Cardiac septum (tissue), 1 donor: ENCODE measurements at places on chromosomes 6 and 20.

DNA sequence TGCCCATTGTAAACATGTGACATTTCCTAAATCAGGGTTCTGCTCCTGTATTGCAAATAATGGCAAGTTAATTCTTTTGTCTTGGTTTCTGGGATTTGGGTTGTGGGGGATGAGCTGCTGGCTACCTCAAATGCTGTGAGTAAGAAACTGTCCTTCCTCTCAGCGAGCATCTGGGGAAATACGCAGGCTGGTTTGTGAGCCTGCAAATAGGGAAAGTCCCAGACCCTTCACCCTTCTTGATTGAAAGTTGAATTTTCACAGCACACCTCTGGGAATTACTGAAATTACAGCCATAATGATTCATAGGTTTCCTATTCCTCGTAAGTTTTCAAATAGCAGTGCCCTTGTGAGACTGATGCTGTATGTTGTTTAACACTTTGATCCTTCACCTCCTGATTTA, 138.1 kb downstream of the TBXT start:
- DNase-seq = no peak

GRCh38 chr6:79687759-79688158, 56.6 kb downstream of the SH3BGRL2 start:
- no peak for DNase-seq

DNA sequence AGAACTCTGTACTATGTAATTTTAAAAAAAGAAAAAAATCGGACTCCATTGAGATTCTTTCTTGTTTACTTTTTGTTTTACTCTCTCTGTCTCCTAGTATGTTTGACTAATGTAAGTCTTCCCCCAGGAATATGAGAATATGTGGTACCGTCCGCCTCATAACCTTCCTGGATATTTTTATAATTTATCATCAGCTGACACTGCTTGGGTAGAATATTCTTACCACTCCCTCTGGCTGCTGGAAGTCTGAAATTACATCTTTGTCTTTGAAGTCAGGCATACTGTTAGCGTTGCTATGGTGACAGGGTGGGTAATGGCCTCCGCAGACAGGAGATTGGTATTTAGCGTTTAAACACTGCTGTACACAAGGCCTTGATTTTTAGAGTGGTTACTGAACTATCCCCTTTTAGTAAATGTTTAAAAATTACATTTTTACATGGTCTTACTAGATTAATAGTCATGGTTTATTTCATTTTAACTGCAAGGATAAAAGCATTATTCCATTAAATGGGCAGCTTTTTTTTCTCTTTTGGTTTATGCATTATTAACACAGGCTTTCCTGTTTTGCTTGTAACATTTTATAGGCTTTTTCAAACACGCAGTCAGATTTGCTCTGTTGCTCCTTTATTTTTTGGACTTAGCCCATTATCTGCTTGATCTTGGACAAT, 176.4 kb downstream of the ARID1B start:
- no peak for DNase-seq

DNA sequence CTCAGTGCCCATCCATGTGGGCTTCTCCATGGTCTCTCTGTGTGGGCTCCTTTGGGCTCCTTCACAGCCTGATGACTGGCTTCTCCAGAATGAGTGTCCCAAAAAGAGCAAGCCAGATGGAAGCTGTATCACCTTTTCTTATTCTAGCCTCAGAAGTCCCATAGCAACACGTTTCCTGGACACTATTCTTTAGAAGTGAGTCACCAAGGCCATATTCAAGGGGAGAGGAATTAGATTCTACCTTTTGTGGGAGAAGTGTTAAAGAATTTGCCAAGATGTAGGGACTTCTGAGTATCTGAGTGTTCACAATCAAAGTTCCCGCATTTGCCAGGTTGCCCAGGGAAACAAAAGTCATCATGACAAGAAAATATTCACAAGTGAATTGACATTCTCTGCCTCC, 20.7 kb upstream of the TBC1D22B start:
- no peak for DNase-seq

DNA sequence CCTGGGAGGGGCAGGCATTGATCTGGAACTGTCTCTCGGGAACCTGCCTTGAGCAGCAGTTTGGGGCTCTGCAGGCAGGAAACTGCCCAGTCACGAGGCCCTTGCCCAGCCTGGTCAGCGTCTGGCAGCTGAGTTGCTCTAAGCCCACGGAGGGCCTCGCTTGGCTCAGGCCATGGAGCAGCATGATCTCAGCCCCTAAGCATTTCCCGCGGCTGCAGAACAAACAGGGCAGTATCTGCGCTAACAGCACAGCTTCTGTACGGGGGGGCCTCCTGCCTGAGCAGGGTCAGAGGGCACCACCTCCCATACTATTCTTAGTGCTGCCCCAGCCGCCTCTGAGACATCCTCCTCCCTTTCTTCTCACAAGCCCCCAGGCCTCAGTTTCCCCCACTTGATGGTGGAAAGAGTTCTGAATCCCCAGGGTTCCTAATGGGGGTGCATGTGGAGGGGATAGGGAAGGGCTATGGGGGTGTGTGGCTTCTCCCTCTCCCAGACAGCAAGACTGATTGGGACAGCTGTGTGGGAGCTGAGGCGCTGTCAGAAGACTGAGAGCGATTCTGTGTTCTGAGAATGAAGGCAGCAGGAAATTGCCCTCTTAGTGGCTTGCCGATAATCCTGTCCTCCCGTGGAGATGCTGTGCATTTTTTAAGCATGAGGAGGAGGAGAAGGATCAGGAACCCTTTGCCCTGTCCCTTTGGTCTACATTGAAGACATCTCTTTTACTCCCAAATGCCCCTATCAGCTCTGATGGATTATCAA, 46.4 kb downstream of the MOCS1 start:
- DNase-seq = peak; percentile 93

- DNase-seq = peak; percentile 56
Observed at GRCh38 chr20:64110411-64111068, 3.2 kb upstream of the NPBWR2 start.

DNA sequence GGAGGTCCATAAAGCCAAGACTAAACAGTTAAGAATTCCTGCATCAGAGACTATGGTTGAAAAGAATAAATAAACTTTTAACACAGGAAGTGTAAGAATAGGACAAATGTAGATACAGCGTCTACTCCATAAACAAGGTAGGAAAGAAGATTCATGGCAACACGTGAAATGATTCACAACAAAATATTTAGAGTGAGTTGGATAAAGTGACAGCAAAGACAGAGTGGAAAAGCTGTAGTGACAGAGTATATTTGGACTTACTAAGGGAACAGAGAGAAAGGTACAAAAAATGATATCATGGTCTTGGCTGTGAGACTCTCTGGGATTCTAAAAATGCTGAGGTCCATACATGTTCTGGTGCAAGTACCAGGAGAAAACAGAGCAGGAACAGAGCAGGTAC, 21.9 kb upstream of the KIAA0408 start:
- no peak for DNase-seq

DNA sequence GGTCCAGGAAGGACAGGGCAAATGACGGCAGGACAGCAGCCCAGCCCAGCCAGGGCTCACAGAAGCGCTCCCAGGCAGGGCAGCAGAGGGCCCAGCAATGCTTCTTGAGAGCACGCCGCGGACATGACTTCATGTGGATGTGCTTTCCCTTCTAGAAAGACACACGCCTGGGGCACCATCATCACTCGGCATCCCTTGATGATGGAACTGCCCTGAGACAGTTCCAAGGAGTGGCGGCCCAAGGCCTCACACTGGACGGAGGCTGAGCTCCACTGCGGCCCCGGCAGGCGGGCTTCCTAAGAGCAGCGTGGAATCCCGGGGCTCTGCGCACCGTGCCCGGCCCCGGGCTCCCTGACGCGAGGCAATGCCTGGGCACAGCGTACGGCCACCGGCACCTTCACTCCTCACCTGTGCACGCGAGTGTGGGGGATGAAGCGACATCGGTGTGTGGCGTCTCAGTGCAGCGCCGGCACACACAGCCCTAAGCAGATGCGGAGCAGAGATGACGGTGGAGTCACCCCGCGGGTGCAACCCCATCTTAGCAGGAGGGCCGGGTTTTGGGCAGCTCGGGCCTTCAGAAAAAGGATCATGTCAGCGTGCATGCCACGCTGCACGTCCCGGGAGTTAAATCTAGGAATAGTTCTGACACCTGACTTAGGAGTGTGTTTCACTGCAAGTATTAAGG, 86.6 kb downstream of the THBS2 start:
- no peak for DNase-seq

DNA sequence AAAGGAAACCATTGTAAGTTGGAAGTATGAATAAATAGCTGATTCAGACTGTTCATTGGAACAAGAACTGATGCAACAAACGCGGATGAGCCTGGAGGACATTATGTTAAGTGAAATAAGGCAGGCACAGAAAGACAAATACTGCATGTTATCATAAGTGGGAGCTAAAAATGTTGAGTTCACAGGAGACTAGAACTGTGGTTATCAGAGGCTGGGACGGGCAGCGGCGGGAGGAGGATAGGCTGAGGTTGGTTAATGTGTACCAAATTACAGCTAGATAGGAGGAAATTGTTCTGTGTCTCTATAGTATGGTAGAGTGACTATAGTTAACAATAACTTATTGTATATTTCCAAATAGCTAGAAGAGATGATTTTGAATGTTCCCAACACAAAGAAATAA, 40.8 kb downstream of the FAM229B start:
- no peak for DNase-seq

- peak; percentile 79 for DNase-seq
Observed at GRCh38 chr6:36848658-36849441, 9.6 kb upstream of the CPNE5 start.

DNA sequence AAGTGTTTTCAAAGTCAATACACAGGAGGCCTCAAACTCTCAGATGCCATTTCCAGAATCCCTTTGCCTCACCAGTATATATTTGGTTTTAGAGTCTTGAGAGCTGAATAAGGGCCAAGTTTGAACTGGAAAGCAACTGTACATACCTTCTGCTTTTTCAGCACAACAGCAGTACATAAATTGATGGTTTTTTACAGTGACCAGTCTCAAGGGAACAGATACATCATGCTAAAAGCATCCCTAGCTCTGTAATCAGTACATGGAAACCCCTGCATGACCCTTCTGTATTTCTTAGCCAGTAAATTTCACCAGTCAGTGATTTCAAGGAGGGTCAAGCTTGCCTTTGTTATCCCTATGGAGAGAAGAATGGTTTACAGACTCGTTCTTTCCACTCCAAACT, 40.6 kb upstream of the ECHDC1 start:
- no peak for DNase-seq

- DNase-seq = no peak
Observed at GRCh38 chr6:106557837-106558236, 71.5 kb downstream of the RTN4IP1 start.

- no peak for DNase-seq
Observed at GRCh38 chr20:44967207-44967807, 995 bp downstream of the STK4 start.

DNA sequence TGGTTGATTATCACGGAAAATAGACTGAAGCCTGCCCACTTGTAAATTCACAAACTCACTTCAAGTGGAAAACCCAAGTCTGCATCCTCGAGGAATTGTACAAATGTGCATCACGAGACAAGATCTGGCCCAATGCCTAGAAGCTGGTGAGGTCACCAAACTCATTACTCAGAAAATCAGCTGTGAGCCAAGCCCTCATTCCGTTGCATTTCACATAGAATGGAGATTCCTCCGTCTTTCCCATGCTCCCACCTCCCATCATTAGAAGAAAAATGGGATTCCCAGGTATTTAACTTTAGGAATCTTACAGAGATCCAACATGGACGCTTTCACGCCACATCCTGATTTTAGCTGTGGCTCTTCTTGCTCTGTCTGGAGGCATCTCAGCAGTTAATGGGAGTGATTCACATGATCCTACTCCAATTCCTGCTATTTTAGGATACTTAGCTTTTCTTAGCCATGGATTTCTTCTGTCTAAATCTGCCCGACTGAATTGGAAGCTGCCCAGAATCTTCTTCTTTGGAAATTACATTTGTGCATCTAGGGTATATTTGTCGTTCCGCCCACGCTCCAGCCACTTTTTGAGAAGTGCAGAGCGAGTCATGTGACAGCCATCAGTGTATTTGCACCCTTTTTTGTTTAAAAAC, 68.7 kb upstream of the STMND1 start:
- no peak for DNase-seq

- DNase-seq = no peak
Observed at GRCh38 chr6:122207794-122208193, 191.7 kb upstream of the HSF2 start.

DNA sequence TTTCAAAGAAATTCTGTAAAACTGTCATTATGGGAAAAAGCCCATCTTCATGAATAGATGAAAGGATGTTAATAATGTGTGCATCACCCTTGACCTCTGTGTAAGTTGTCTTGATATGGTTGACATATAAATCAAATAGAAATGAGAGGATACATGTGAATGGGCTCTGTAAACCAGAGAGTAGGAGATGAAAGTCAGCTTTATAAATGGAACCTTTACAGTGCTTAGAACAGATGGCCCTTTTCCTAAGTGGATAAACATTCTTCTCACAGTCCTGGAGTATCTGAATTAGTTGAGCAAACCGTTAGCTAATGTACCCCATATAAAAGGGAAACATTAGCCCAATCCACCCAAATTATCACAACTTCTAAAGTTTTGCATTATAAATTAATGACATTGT, 57.5 kb downstream of the MYLK4 start:
- no peak for DNase-seq

DNA sequence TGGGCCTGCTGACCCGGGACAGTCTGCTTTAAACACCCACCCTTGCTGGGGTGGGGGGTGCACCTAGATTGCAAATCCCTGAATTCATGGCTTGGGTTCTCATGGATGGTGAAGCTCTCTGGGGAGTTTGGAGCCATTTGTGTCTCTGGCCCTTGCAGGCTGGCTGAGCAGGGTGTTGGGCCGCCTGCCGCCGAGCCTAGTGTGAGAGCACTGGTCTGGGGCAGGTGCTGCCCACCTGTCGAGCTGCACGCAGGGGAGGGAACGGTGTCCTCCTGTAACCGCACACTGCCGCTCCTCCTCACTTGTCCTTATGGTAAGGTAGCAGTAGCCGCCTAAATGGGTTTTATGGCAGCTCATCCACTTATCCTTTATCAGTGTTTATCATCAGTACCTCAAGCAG, 143.9 kb downstream of the DTNBP1 start:
- DNase-seq = no peak

- no peak for DNase-seq
Observed at GRCh38 chr6:110492584-110492983, 16.2 kb upstream of the SLC22A16 start.

- no peak for DNase-seq
Observed at GRCh38 chr6:43940071-43940392, 170.0 kb downstream of the VEGFA start.

DNA sequence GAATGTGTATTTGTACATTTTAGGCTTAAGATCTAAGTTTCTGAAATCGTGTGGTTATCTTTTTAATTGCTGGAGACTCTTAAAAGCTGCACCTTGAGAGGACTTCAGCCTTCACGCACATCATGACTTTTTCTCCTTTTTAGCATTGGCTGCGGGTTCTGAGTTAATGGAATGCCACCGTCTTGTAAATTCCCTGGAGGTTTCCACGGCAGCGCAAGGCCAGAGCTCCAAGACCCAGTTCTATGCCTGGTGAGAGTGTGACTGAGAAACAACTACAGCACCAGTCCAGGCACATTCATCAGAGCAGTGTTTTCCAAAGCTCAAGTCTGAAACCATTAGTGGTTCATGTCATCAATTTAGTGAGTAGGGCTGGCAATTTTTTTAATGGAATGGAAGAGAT, 23.0 kb downstream of the PRR18 start:
- DNase-seq = no peak

GRCh38 chr20:23071398-23071797, 14.7 kb downstream of the CD93 start:
- DNase-seq = no peak

- DNase-seq = no peak
Observed at GRCh38 chr6:137105375-137105774, 60.6 kb upstream of the IL20RA start.
